ENCODE measurements at places on chromosomes 5 and 9.

DNA sequence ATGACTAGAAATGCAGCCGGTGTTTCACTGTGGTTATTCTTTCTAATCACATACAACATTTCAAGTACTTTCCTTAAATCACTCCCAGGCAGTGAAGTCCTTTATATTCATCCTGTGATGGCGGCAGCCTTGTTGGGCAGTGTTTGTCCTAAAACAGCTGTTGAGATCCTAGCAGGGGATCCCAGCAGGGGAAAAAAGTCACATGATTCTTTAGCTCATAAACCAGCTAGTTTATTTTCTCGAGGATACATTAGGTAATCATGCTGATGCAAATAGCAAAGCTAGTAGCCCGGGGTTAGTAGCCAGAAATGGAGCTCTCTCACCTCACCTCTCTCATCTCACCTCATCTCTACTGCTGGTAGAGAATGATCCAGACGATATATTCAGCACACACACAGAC lies 70.5 kb downstream of the FOXD1 start:
- DNase-seq: no peak

DNA sequence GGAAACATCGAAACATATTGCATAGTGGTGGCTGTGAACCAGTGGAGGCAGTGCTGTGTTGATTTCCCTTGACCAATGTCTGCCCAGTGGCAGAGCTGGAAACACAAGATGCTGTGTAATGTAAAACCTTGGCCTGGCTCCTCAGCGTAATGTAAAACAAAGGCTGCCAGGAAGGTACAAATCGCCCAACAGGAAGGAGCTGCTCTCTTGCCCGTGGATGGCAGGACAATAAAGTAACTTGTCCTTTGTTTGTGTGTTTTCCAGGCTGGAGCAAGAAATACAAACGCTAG lies 143.4 kb downstream of the PALM2AKAP2 start:
- DNase-seq: no peak

GRCh38 chr5:68557162-68557936 lies 341.8 kb downstream of the PIK3R1 start:
- DNase-seq: no peak

DNA sequence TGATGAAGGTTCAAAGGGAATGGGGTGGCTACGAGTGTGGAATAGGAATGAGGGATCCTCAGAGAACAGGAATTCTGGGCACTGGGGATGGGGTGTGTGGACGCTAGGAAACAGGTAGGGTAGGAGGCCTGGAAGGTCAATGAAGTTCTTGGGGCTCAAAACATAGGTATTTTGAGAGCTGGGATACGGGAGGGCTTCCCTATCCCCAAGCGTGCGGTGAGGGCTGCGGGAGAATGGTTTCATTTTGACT lies 718 bp downstream of the QSOX2 start:
- DNase-seq: no peak

- peak; percentile 44 for DNase-seq
These were observed 47.4 kb upstream of the BARX1 start for GRCh38 chr9:94002316-94003140.

DNA sequence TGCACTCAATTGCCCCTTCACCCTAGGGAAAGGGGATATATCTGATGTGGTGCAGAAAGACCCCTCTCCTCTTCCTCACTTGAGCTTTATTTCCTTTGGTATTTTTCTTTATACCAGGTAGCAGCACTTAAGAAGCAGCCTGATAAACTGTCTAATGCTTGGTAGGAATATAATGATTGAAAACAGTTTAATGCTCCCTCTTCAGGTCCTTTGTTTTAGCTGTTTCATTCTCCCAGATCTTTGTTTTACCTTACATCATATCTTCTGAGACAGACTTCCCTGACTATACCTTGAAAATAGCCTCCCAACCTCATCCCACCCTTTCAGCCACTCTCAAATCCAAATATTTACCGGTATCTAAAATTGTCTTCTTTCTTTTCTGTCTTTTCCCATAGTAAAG lies 87.9 kb downstream of the NUDT12 start:
- DNase-seq: no peak

DNA sequence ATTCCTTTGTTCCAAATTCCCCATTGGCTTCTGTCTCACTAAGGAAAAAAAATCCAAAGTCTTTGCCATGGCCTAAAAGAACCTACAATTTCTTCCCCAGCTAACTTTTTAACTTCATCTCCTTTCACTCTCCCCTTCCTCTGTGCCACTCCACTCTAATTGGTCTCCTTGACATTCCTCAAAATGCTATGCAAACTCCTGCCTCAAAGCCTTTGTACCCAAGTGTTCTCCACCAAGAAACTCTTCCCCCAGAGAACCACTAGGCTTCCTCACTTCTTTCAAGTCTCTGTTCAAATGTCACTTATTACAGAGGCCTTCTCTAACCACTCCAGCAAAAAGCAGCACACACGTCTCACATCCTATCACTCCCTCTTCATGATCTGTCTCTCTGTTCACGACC lies 91.6 kb upstream of the NR4A3 start:
- DNase-seq: no peak

DNA sequence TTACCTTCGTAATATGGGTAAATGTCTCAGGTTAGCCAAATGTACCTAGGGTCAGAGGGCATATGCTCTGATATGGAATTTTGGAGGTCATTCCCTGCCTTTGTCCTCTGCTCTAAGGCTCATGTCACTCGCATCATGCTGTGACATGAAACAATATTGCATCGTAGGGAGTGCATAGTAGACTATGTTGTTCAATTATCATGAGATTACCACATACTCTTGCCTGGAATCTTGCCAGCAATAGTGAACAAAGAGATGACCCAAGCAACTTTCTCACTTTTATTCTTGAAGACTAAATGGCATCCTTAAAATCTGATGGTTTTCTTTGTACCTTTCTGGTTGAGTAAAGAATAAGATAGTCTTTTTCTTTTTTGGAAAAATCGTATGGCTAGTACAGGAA lies 27.6 kb downstream of the ZNF462 start:
- no peak for DNase-seq
